ENCODE measurements at places on chromosomes 4 and X. TPM values are rescaled to one million over a fixed set of nuclear protein-coding genes. Genes with fewer than 3 reads are reported as not detected.

- no peak for DNase-seq
These were observed 96.6 kb upstream of the TEX13A start for GRCh38 chrX:105317117-105317516.

DNA sequence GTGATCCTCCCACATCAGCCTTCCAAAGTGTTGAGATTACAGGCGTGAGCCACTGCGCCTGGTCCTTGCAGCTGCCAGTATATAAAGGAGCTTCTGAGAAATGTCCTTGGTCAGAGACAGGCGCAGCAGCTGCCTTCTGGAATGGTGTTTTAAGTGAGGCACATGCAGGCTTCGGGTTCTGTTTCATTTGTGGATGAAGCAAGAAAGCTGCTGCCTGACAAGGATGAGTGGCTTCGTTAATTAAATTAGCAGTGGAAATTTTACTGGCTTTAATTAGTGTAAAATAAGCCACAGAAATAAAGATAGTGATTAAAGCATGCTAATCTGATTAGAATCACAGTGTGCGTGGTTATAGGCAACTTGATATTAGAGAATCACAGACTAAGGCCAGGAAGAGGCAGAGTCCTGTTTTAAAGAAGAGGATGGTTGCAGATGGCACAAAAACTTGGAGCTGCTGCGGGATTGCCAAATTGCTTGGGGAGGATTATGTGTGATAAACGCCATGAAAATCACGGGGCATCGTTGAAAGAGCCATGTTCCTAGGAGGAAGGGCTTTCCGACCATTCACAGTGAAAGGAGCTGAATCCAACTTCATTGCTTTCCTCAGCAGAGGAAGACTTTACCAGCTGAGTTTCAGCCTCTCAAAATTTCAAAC lies 348.4 kb upstream of the FAT1 start:
- no peak for DNase-seq

GRCh38 chr4:180828455-180829018 lies 1414.7 kb upstream of the TENM3 start:
- peak; percentile 64 for DNase-seq

GRCh38 chr4:38582445-38582844 lies 81.6 kb upstream of the KLF3 start:
- no peak for DNase-seq

DNA sequence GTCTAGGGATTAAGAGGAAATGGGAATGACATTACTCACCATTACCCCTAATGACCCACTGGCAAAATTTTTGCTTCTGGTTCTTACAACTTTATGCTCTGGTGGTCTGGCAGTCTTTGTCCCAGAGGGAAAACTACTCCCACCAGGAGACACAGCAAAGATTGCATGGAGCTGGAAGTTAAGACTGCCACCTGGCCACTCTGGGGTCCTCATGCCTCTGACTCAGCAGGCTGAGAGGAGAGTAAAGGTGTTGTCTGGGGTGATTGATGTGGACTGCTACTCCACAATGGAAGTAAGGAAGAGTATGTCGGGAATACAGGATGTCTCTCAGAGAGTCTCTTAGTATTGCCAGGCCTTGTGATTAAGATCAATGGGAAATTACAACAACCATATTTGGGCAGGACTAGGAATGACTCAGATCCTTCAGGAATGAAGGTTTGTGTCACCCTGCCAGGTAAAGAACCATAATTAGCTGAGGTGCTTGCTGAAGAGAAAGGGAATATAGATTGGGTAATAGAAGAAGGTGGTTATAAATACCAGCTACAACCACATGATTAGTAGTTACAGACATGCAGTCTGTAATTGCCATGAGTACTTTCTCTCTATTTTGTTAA lies 215.5 kb downstream of the GPAT3 start:
- DNase-seq = no peak

DNA sequence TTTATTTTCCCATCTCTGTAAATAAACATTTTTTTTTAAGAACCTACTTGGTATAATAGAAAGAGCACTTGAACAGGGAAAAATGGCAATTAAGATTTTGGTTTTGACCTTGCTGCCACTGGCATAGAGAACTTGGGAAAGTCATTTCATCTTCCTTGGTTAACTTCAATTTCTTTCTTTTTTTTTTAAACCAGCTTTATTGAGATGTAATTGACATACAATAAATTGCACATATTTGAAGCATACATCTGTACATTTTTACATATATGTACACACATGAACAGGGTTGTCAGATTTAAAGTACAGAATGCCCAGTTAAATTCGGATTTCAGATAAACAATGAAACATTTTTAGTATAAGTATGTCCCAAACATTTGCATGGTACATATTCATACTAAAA lies 103.0 kb upstream of the RAPGEF2 start:
- no peak for DNase-seq

Gene FAM133A
- 0.08 TPM for polyA plus RNA-seq

Gene MND1
- polyA plus RNA-seq = 16.5 TPM

Data from left renal cortex interstitium (tissue), 4 donors.